Uterus (tissue), 4 donors: ENCODE measurements at places on chromosomes 6 and 20. TPM values are rescaled to one million over a fixed set of nuclear protein-coding genes. Genes with fewer than 3 reads are reported as not detected.

HFE gene
- total RNA-seq = 5.9 TPM

SYCP2L gene
- total RNA-seq = not detected

ZBTB24 gene
- total RNA-seq = 12.6 TPM

CRISP2 gene
- not detected for total RNA-seq

NCOA7 gene
- total RNA-seq = 72.8 TPM

FAM217A gene
- total RNA-seq = not detected

CTCFL gene
- total RNA-seq = not detected

FRMD1 gene
- total RNA-seq = not detected

SIRPD gene
- not detected for total RNA-seq

DSP gene
- 28.3 TPM for total RNA-seq

KIF6 gene
- total RNA-seq = 1.6 TPM
